ENCODE measurements at places on chromosomes 11 and 22.

GRCh38 chr11:57776577-57777210 is 15.1 kb downstream of the CTNND1 start:
- DNase-seq, result no peak

DNA sequence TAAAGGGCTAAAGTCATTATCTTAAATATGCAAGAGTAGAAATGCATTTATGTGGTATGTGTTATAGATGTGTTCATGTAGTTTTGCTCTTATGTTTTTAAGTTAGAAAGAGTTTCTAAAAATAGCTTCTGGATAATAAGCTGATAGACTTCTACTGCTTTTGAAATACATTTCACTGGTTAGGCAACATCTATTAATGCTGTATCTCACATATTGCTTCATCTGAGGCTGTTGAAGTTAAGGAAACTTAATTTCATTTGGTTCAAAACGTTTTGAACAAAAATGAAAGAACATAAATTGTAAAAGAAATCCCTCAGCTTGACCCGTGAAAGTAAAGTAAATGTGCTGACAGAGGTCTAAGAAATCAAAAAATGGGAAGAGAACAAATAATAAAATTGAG is 164.0 kb upstream of the CTSC start:
- DNase-seq, result no peak

GRCh38 chr11:133659538-133660201 is 127.4 kb upstream of the OPCML start:
- DNase-seq, result no peak

DNA sequence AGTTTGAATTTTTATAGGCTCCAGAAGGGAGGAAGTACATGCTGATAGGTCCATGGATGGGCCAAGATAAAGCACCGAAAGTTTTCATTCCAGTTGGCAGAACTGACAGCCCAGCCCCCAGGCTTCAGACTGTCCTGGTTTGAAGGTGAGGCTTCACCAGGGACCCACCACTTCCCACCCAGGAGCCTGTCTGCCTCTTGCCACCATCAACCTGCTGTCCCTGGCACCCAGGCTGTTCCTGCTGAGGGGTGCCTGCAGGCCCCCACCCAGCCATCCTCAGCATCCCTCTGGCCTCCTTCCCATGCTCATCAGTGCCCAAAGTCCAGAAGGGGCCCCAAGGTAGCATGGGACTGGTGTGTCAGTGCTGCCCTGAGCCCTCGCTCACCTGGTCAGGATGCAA is 463.9 kb downstream of the NELL1 start:
- DNase-seq, result no peak

DNA sequence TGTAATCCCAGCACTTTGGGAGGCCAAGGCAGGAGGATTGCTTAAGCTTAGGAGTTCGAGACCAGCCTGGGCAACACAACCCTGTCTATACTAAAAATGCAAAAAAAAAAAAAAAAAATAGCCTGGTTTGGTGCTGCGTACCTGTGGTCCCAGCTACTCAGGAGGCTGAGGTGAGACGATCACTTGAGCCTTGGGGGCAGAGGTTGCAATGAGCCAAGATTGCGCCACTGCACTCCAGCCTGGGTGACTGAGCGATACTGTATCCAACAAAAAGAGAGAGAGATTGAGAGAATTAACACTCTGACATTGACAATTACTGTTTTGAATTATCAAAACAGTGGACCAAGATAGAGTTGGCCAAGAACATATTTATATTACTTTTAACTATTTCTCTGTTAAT is 53.7 kb downstream of the SIK2 start:
- DNase-seq, result no peak

- no peak for DNase-seq
Observed at GRCh38 chr11:83124636-83125424, 32.1 kb upstream of the PCF11 start.

- no peak for DNase-seq
Observed at GRCh38 chr11:102006835-102007566, 40.2 kb upstream of the CFAP300 start.

DNA sequence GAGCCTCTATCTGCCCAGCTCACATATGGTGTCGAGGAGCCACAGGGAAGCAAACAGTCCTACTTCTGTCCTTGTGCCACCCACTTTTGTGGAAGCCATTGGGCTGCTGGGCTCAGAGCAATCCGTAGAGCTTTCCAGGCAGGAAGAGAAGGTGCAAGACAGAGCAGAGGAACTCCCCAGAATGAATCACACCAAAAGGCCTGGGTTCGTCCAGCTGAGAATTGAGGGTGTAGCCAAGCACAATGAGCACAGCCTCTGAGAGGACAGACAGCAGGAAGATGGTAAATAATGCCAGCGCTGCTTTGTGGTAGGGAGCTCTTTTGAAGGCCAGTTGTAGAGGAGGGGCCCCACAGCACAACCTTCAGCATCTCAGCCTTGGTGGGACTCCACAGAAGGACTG is 237.8 kb downstream of the GRIK4 start:
- DNase-seq, result no peak

- no peak for DNase-seq
Observed at GRCh38 chr11:57283231-57283990, 41.3 kb downstream of the TNKS1BP1 start.

DNA sequence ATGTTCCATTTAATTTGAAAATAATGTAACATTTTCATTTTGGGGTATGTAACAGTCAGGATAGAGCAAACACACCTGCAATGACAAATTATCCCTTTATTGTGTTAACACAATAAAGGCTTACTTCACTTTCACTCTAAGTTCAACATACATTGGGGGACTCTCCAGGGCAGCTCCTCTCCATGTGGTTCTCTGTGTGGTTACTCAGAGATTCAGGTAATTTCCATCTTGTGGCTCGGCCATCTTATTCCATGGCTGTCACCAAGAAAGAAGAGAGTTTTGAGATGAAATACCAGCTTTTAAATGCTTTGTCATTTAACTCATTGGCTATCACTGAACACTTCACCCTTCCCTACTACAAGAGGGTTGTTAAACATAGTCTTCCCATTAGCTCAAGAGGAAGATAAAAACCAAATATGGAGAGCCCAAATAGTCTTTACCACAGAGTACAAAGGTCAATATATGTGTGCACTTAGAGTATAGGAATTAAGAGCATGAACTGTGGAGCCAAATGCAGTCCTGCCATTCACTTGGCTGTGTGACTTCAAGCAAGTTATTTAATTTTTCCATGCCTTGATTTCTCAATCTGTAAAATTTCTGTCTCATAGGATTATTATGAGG is 10.6 kb upstream of the TPH1 start:
- DNase-seq, result no peak

DNA sequence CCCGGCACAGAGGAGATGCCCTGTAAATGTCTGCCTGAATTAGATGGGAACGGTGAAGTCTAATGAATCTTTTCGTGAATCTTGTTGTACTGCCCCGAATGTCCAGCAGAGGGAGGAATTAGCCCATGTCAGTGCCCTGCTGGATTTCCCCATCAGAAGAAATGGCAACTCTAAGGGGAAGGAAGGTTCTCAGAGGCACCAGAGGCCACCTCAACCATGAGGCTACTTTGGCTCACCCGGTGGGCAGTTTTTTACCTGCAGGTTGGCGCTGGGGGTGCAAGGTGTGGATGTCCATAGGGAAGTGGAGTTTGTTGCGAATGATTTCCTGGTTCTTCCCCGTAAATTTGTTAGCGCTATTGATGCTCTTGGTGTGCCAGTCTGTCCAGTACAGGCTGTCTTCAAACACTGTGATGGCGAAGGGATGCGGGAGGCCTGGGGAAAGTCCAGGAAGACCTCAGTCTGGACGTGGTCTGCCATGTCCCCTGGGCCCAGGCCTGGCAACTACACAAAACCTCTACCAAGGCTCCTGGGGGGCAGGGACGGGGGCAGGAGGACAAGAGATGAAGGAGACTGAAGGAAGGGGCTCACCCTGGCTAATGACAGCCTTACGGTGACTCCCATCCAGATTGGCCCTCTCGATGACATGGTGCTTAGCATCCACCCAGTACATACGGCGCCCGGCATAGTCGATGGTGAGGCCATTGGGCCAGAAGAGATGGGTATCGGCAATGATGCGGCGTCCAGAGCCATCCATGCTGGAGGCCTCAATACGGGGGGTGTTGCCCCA is 28.5 kb downstream of the LRP4 start:
- peak; percentile 78 for DNase-seq

- no peak for DNase-seq
Observed at GRCh38 chr11:15727520-15727914, 612.8 kb downstream of the INSC start.

- DNase-seq, result no peak
Observed at GRCh38 chr11:36160091-36160490, 129.1 kb downstream of the COMMD9 start.

DNA sequence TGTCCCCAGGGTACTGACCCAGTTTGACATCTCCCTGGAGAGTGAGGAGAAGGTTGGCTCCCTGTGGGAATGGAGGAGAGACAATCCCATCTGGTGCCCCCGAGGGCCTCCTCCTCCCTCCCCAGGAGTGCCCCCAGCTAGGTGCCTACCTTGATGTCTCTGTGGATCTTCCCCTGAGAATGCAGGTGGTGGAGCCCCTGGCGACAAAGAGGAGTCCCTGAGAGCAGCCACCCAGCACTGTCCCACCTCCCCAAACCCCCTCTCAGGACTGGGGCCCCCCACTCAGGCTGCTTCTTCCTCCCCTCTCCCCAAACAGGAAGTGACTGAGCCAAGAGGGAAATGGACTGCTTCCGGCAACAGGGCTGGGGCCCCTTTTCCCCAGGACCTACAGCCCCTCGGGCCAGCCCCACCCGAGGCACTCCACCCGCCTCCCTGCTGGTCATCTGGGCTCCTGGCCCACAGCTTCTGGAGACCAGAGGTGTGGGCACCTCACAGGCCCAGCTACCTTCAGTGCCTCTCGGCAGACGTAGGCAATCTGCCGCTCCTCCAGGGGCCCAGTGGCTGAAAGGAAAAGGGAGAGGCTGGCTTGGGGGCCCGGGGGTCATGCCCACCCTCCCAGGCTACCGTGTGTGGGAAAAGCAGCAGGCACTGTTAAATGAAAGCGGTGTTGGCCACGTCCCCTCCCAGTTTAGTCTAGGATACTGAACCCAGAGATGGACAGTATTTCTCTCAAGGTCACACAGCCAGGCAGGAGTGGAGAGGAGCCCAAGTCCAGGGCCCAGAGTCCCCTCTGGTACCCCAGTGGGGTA is 1.2 kb downstream of the MAP4K2 start:
- DNase-seq, result peak; percentile 23

- no peak for DNase-seq
Observed at GRCh38 chr11:63833048-63833447, 5.9 kb upstream of the MARK2 start.

DNA sequence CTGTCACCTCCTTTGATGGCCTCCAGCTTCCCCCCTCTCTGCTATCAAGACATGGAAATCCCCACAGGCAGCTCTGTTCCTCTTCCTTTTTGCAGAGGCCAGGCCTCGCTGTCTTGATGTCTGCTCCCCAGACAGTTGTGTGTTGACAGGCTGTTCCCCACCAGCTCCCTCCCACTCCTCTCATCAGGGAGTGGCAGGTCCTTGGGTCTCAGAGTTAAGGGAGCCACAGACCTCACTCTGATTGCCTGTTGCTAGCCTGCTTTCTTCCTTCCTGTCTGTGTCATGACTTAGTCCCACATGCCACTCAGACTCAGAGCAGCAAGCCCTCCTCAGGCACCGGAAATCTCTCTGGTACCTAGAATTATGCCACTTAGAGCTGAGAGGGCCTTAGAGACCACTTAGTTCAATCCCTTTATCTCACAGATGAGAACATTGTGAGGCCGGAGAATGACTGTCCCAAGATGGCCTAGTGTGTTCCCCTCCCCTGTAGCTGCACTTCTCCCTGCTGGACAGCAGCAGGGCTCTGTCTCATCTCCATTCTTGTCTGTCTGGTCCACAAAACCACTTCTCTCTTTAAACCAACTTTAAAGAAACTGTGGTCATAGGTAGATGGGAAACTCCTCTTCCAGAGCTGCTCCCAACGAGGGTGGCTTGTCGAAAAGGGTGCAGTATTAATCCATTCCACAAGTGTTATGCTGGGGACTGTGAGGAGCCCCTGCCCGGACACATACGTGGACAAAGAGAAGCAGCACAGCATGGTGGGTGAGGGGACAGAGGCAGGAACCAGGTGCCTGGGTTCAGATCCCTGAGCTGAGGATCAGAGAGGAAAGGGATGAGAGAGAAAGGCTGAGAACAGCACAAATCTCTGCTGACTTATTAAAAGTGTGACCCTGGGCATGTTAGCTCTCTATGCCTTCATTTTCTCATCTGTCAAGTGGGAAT is 4.2 kb downstream of the AMPD3 start:
- DNase-seq, result peak; percentile 80

DNA sequence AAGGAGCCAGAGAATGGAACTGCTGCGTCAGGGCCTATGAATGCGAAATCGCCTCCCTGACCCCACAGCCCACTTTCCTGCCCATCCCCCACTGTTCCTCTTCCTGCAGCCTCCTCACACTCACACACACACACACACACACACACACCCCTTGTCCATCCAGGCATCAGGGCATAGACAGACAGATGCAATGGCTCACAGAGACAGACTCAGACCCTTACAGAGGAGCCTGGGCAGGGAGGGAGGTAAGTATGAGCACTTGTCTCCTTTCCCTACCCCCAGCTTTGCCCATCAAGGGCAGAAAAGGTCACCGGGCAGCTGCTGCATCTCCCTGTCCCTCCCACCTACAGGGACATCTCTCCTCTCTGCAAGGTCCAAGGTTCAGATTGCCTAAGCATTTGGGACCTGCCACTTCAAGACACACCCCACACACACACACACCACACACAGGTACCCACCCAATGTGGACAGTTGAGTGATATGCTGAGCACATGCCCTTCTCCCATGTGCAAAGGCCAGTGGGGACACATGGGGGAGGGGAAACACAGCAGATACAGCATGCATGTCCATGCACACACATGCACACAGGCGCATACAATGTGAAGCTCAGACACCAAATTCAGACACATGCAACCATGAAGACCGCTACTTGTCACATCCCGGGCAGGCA is 2.0 kb upstream of the NRXN2 start:
- DNase-seq, result no peak

- peak; percentile 89 for DNase-seq
Observed at GRCh38 chr11:14904745-14905103, 12.7 kb upstream of the CYP2R1 start.

DNA sequence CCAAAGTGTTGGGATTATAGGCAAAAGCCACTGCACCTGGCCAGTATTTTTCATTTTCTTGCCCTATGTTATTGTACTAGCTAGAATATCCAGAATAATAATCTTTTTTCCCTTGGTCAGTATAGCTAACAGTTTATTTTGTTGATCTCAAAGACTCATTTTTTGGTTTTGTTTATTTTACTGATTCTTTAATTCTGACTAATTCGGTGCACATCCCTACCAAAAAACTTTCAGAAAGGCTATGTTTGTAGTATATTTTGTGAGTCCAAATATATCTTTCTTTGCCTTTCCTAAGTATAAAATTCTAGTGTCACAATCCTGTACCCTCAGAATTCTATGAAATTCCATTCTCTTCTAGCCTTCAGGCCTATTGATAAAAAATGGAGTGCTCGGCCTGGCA is 84.3 kb downstream of the PHF21A start:
- DNase-seq, result no peak

DNA sequence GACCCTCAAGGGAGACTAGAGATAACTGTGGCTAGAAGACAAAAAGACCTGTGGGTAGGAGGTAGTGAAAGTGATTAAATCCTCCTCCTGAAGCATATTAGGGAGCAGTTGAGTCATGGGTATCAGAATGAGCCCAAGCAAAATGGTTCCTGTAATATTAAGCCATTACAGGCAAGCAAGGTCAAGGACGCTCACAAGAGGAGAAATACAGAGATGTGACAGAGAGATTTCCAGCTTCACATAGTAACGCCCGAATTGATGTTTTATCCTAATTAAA is 77.7 kb downstream of the FAM76B start:
- no peak for DNase-seq
